Stimulated activated CD8-positive, alpha-beta memory T cell treated with anti-CD3 and anti-CD28 coated beads, Interleukin-4, amount 100 ng/mL, for 4 hours (primary cell): ENCODE measurements at places on chromosomes 5 and 9.

DNA sequence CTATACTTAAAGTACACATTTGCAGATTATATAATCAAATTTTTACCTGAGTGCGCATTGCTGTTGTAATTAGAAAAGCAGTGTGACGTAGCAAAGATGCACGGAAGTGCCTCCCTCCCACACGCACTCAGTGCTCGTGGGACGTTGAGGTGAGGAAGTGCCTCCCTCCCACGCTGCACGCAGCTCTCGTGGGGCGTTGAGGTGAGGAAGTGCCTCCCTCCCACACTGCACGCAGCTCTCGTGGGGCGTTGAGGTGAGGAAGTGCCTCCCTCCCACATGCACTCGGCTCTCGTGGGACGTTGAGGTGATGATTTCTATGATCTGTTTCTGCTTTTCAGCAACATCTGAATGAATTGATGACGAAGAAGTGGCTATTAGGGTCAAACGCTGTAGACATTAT lies 21.0 kb downstream of the EXOC3 start:
- peak; percentile 81 for DNase-seq

- DNase-seq = no peak
Measured at GRCh38 chr5:7578071-7578470, 182.1 kb downstream of the ADCY2 start.

- no peak for DNase-seq
Measured at GRCh38 chr5:66744040-66744439, 147.8 kb downstream of the MAST4 start.

- DNase-seq = no peak
Measured at GRCh38 chr5:160352308-160352707, 18.1 kb downstream of the C1QTNF2 start.

GRCh38 chr5:173578947-173579615 lies 37.4 kb downstream of the BOD1 start:
- DNase-seq = no peak

GRCh38 chr5:96934708-96935558 lies 947 bp upstream of the LNPEP start:
- peak; percentile 71 for DNase-seq

DNA sequence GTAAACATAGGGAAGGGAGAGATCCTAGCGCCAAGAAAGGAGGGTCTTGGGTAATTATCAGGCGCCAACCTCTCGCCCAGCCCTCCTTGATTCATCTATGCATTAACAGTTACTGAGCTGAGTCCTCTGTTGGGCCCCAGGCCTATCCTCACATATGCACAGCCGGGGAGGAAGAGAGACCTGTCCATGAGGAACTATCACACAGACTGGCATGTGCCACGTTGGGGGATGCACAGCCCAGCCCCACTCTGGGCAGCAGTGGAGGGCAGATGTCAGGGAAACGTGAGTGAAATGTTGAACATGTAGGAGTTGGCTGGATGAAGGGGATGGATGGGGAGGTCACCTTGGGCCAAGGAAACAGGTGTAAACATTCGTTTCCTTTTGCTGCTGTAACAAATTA lies 18.8 kb upstream of the ENHO start:
- no peak for DNase-seq

DNA sequence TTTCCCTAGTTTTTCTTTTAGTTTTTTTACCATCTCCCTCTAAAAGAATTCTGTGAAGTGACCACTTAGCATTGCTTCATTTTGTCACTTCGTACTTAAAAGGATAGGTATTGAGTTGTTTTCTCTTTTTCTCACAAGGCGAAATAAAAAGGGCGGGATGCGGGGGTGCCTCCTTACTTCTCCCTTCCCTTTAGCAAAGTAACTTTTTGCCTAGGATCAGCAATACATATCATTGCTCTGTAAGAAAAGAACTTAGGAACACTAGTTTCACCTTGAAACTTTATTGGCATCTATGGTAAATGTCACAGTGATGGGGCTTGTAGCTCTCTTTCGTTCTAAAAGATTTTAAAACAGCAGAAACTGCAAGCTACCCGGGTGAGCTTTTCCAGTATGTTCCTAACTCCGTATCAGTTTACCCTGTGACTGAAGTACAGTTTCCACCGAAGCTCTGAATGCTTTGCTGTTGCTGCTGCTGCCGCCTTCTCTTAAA lies 4.1 kb downstream of the PRDM6 start:
- DNase-seq = no peak

GRCh38 chr9:90815183-90815943 lies 13.7 kb downstream of the SYK start:
- no peak for DNase-seq

GRCh38 chr5:2005101-2006041 lies 122.6 kb upstream of the IRX4 start:
- DNase-seq = no peak

DNA sequence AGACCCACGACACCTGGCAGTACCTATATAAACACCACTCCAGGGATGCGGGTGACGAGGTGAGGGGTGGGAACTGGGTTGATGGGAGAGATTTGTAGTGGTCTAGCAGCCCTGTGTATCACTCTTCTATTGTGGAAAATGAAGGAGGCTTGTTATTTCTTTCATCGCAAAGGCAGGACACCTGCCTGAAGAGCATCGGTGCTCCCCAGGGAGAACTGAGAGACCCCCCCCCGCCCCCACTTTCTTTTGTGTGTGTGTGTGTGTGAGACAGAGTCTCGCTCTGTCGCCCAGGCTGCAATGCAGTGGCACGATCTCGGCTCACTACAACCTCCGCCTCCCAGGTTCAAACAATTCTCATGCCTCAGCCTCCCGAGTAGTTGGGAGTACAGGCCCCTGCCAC lies 8.3 kb upstream of the WDR5 start:
- DNase-seq = no peak

DNA sequence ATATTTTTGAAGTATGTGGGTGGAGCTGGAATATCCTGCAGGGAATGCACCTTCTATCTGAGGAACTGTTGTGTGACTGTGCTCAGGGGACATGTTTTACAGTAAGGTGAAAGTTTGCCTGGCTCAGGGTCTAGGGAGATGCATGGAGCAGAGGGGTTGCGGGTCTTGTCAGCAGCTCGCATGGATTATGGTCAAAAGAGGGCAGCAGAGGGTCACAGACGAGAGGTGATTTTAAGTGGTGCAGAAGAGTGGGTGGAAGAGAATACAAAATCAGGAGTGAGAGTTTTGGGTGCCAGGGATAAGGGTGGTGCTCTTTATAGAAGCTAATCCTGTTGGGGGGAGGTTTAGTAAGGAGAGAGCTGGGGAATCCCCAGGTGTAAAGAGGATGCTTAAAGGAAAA lies 53.5 kb upstream of the GRIN3A start:
- DNase-seq = no peak
